Left ventricle myocardium inferior (tissue), 1 donor: ENCODE measurements at places on chromosomes 13 and 19. TPM values are rescaled to one million over a fixed set of nuclear protein-coding genes. Genes with fewer than 3 reads are reported as not detected.

TSPAN16 gene
- not detected for total RNA-seq

DNA sequence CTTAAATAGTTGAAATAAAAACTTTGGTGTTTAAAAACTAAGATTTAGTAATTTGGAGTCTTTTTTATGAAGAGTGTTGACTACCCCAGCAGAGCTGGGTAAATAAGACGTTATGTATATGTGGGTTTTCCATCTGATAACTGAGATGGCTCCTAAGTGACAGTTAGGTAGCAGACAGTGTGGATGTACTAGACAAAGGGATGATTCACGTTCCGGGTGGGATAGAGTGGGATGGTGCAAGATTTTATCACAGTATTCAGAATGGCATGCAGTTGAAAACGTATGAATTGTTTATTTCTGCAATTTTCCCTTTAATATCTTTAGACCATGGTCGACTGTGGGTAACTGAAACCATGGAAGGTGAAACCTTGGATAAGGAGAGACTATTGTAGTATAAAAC lies 50.4 kb downstream of the NAA16 start:
- H3K4me3 ChIP-seq: no peak overlapping the region
- no peaks in the 10 kb centered on the region for H3K27me3 ChIP-seq
- H3K27ac ChIP-seq: no peak overlapping the region
- H3K36me3 ChIP-seq: peaks cover 81% of the 10 kb centered on the region
- H3K4me1 ChIP-seq: peaks cover 12% of the 10 kb centered on the region

- no peak overlapping the region for H3K27ac ChIP-seq
- DNase-seq: no peak
- H3K27me3 ChIP-seq: no peaks in the 10 kb centered on the region
- H3K4me3 ChIP-seq: no peak overlapping the region
- H3K4me1 ChIP-seq: peaks cover 9% of the 10 kb centered on the region
Measured at GRCh38 chr19:2500841-2501261, 24.9 kb downstream of the GADD45B start.

DNA sequence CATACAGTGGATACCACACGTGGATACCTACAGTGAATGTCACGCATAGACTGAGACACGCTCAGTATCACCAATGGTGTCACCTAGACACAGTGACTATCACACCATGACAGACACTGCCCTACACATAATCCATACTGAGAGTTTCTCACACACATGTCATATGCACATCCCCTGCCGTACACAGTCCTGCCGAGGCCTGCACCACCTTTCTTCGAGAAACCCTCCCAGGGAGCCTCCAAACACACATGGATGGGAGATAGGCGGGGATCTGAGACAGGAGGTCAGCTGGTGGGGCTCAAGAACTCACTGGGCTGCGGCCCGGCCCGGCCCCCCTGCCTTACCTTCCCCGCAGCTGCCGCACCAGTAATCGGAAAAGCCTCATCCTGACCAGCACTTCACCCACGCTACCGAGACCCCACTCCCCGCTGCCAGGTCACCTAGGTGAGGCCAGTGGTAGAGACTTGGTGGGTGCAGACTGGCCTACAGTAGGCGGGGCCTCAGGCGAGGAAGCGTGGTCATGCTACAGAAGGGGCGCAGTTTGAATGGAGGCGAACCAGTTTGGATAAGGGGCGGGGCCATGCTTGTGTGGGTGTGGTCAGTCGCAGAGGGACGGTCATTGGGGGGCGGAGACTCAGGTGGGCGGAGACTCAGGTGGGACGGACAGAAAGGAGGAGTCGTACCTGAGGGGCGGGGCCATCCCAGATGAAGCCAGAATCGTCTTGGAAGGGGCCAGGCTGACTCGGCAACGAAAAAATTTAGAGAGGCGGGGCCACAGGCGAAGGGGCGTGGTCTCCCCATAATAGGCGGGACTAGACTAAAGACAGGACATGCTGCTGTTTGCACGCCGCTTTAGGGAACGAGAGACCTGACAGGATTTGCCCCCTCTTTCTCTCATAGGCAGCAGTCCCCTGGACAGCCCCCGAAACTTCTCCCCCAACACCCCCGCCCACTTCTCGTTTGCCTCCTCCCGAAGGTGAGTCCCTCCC lies 2.1 kb downstream of the MAST1 start:
- H3K36me3 ChIP-seq: no peaks in the 10 kb centered on the region
- peaks cover 98% of the 10 kb centered on the region for H3K27me3 ChIP-seq
- H3K4me3 ChIP-seq: peak overlapping the region; percentile 43
- H3K4me1 ChIP-seq: peaks cover 24% of the 10 kb centered on the region
- peak; percentile 25 for DNase-seq

DNA sequence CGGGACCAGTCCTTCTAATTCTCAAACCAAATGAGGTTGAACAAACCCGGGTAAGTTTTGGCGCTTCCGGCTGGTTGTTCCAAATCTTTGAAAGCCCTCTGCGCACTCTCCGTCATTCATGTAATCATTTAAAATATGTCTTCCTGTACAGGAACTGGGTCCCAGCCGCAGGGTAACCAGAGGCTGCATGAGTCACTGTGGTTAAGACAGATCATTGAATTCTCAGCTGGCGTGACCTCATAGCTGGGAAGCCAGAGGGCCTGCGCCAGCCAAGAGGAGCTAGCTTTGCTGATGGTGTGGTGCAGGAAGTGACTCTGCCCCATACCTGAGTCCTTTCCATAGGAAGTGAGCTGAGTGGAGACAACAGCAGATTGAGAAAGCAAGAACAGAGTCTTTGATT lies 135.2 kb downstream of the TSHZ3 start:
- peak; percentile 19 for DNase-seq
- H3K36me3 ChIP-seq: no peaks in the 10 kb centered on the region
- no peak overlapping the region for H3K4me3 ChIP-seq
- H3K4me1 ChIP-seq: no peaks in the 10 kb centered on the region

- DNase-seq: no peak
- H3K27ac ChIP-seq: no peak overlapping the region
- peaks cover 100% of the 10 kb centered on the region for H3K27me3 ChIP-seq
- H3K36me3 ChIP-seq: no peaks in the 10 kb centered on the region
- H3K4me1 ChIP-seq: peaks cover 12% of the 10 kb centered on the region
- H3K4me3 ChIP-seq: no peak overlapping the region
Measured at GRCh38 chr19:54390942-54391577, 24.2 kb upstream of the TTYH1 start.

DNA sequence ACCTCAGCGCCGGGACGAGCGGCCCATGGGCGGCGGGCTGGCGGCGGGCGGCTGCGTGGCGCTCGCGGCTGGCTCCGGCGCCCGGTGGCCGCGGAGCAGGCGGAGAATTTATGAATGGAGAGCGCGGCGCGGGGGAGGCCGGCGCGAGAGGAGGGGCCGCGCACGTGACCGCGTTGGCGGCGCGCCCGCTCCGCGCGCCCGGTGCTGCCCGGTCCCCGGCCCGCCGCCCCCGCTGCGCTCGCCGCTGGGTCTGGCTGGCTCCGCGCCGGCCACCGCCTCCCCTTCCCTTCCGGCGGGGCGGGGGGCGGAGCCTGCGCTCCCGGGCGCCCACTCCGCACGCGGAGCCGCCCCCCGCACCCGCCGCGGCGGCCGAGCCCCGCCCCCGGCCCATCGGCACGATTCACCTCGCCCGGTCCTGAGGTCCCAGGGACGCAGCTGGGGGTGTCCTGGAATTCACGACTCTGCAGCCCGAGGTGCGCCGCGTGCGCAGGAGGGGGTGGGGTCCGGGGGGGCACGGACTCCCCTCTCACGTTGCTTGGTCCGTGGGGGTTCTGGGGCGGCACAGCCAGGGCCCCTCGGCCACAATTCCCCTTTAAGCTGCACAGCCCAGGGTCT lies at the start of gene CBARP:
CBARP (minus strand) TSS at position 252 of the 615 bp plus-strand sequence. CDS start 1,905 bp downstream, outside the sequence.
- H3K36me3 ChIP-seq: no peaks in the 10 kb centered on the region
- peaks cover 6% of the 10 kb centered on the region for H3K27me3 ChIP-seq
- H3K27ac ChIP-seq: peak within 1 kb of the TSS; percentile 33
- H3K4me1 ChIP-seq: peaks cover 62% of the 10 kb centered on the region

DNA sequence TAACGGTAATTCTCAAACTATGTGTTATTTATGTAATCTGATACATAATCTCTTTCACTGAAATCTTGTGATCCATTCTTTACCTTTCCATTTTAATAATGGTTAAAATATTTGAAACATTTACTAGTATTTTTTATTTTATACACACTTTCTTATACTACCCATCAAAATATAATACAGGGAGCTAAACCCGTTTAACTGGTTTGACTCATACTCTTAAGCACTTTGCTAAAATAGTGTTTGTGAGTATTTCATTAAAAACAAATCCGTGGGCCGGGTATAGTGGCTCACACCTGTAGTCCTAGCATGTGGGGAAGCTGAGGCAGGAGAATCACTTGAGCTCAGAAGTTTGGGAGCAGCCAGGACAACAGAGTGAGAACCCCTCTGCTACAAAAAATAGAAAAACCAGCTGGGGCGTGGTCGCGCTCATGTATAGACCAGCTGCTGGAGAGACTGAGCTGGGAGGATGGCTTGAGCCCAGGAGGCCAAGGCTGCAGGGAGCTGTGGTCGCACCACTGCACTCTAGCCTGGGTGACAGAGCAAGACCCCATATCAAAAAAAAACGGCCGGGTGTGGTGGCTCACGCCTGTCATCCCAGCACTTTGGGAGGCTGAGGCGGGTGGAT lies 43.8 kb upstream of the DCUN1D2 start:
- H3K4me3 ChIP-seq: no peak overlapping the region
- H3K27me3 ChIP-seq: no peaks in the 10 kb centered on the region
- DNase-seq: no peak
- H3K27ac ChIP-seq: no peak overlapping the region

- H3K27me3 ChIP-seq: no peaks in the 10 kb centered on the region
- H3K4me1 ChIP-seq: peaks cover 46% of the 10 kb centered on the region
- H3K27ac ChIP-seq: peak overlapping the region; percentile 34
Measured at GRCh38 chr19:39139971-39140453, 14.4 kb downstream of the PAK4 start.

- DNase-seq: no peak
- H3K4me1 ChIP-seq: no peaks in the 10 kb centered on the region
- H3K27me3 ChIP-seq: no peaks in the 10 kb centered on the region
- H3K27ac ChIP-seq: no peak overlapping the region
- H3K4me3 ChIP-seq: no peak overlapping the region
Measured at GRCh38 chr19:49347835-49348234, 12.6 kb downstream of the CD37 start.

SHISA7 gene
- total RNA-seq: not detected

C5AR1 gene
- 3.9 TPM for total RNA-seq

- peaks cover 17% of the 10 kb centered on the region for H3K27me3 ChIP-seq
- no peak for DNase-seq
- peaks cover 12% of the 10 kb centered on the region for H3K4me1 ChIP-seq
- no peaks in the 10 kb centered on the region for H3K36me3 ChIP-seq
- no peak overlapping the region for H3K27ac ChIP-seq
Measured at GRCh38 chr19:38952395-38953165, 21.8 kb downstream of the MRPS12 start.

- no peak for DNase-seq
- no peaks in the 10 kb centered on the region for H3K27me3 ChIP-seq
- H3K4me1 ChIP-seq: no peaks in the 10 kb centered on the region
- no peak overlapping the region for H3K27ac ChIP-seq
- no peak overlapping the region for H3K4me3 ChIP-seq
- H3K36me3 ChIP-seq: peaks cover 99% of the 10 kb centered on the region
Measured at GRCh38 chr19:49833599-49833998, 15.5 kb downstream of the MED25 start.

ADAMTS10 gene
- 11.5 TPM for total RNA-seq
